Smooth muscle cell of the pulmonary artery (primary cell): ENCODE measurements at places on chromosomes 1 and 21. TPM values are rescaled to one million over a fixed set of nuclear protein-coding genes. Genes with fewer than 3 reads are reported as not detected.

Gene HTR6
- total RNA-seq = 0.07 TPM in 1 of 2 replicates, not detected in the other

Gene OR2AJ1
- total RNA-seq = not detected in 2 replicates

Gene IQCC
- 1.4 and 1.7 TPM in 2 replicates for total RNA-seq

Gene APCS
- not detected in 2 replicates for total RNA-seq

Gene INSRR
- under 0.01 TPM in 1 of 2 replicates, not detected in the other for total RNA-seq

Gene S100A7
- total RNA-seq = not detected in 2 replicates

Gene SLAMF9
- total RNA-seq = 0.26 and 0.59 TPM in 2 replicates

Gene DHCR24
- 61.4 and 65.6 TPM in 2 replicates for total RNA-seq

Gene LCE1B
- not detected in 2 replicates for total RNA-seq

Gene KCNA2
- 0.07 TPM in 1 of 2 replicates, not detected in the other for total RNA-seq

Gene HCN3
- total RNA-seq = 0.91 and 1.4 TPM in 2 replicates

Gene LHX8
- not detected in 2 replicates for total RNA-seq

Gene C1orf53
- 1.4 and 2.1 TPM in 2 replicates for total RNA-seq

Gene CCDC30
- 1.4 and 1.9 TPM in 2 replicates for total RNA-seq

Gene OLIG2
- total RNA-seq = not detected in 2 replicates

Gene VANGL2
- total RNA-seq = 0.07 and 0.46 TPM in 2 replicates

Gene RNU1-1
- total RNA-seq = under 0.01 TPM in 2 replicates

Gene CASZ1
- 0.26 and 0.50 TPM in 2 replicates for total RNA-seq

Gene CLEC20A
- total RNA-seq = not detected in 2 replicates

Gene BCAN
- total RNA-seq = not detected in 2 replicates

Gene KCNN3
- 0.07 TPM in 2 replicates for total RNA-seq

Gene REN
- total RNA-seq = not detected in 2 replicates

Gene ZNF684
- 2.7 and 3.0 TPM in 2 replicates for total RNA-seq

Gene RCC1
- 45.9 and 47.2 TPM in 2 replicates for total RNA-seq

Gene DMBX1
- not detected in 2 replicates for total RNA-seq

Gene RPTN
- total RNA-seq = not detected in 2 replicates

Gene PAQR6
- total RNA-seq = 0.46 and 0.56 TPM in 2 replicates

Gene GJC2
- 4.2 and 5.1 TPM in 2 replicates for total RNA-seq

Gene SMPDL3B
- 0.07 TPM in 1 of 2 replicates, not detected in the other for total RNA-seq

Gene FAM167B
- 0.98 and 2.3 TPM in 2 replicates for total RNA-seq

Gene DCDC2B
- total RNA-seq = not detected in 2 replicates

Gene GPR61
- total RNA-seq = 0.13 TPM in 1 of 2 replicates, not detected in the other

Gene PFKL
- 354 and 423 TPM in 2 replicates for total RNA-seq
